ENCODE measurements at places on chromosomes 3 and 15. TPM values are rescaled to one million over a fixed set of nuclear protein-coding genes. Genes with fewer than 3 reads are reported as not detected.

Gene NCEH1
- total RNA-seq, result 53.3 TPM

Gene LRRC57
- total RNA-seq, result 30.9 TPM

Gene CHST13
- total RNA-seq, result 0.98 TPM

Gene CPNE9
- total RNA-seq, result not detected

Gene THSD4
- 46.2 TPM for total RNA-seq

Gene NR1I2
- 79.1 TPM for total RNA-seq
